ENCODE measurements at places on chromosomes 16 and 17.

DNA sequence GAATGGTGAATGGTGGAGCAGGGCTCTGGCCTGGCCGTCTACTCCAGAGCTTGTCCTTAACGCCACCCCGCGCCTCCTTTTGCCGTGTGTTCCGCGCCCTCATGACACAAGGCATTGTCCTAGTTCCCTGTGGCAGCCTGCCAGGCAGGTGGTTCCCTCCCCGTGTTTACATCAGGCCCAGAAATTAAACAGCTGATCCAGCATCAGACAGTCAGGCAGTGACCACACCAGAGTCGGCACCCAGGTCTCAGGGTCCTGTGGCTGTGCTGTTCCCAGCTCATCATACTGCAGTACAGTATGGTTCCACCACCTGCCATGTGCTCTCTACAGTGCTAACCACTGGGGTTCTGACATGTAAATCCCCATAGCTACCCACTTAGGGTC lies 119.7 kb downstream of the RAB11FIP4 start:
- DNase-seq: no peak

DNA sequence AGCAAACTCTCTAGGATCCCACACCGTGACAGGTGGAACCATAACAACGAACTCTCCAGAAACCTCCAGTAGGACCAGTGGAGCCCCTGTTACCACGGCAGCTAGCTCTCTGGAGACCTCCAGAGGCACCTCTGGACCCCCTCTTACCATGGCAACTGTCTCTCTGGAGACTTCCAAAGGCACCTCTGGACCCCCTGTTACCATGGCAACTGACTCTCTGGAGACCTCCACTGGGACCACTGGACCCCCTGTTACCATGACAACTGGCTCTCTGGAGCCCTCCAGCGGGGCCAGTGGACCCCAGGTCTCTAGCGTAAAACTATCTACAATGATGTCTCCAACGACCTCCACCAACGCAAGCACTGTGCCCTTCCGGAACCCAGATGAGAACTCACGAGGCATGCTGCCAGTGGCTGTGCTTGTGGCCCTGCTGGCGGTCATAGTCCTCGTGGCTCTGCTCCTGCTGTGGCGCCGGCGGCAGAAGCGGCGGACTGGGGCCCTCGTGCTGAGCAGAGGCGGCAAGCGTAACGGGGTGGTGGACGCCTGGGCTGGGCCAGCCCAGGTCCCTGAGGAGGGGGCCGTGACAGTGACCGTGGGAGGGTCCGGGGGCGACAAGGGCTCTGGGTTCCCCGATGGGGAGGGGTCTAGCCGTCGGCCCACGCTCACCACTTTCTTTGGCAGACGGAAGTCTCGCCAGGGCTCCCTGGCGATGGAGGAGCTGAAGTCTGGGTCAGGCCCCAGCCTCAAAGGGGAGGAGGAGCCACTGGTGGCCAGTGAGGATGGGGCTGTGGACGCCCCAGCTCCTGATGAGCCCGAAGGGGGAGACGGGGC lies 1.3 kb downstream of the SPN start:
- no peak for DNase-seq

- no peak for DNase-seq
Measured at GRCh38 chr16:78786635-78787034, 687.2 kb downstream of the WWOX start.

DNA sequence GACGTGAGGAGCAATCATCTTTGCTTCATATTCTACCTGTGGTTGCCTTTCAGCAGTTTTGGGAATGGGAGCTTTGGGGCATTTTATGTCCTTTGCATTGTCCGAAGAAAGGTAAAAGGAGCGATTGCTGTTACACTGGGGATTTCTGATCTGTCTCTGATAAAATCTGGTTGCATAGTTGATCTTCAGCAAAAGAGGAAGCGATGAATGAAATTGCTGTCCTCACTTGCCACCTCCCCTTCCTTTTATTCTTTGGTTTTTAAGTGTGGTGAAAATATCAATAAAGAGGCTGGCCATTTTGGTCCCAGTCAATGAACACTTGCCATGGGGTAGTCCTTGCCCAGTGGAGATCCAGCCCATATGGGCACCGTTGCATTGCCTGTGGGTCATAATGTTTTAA lies 236.8 kb downstream of the MSI2 start:
- no peak for DNase-seq

DNA sequence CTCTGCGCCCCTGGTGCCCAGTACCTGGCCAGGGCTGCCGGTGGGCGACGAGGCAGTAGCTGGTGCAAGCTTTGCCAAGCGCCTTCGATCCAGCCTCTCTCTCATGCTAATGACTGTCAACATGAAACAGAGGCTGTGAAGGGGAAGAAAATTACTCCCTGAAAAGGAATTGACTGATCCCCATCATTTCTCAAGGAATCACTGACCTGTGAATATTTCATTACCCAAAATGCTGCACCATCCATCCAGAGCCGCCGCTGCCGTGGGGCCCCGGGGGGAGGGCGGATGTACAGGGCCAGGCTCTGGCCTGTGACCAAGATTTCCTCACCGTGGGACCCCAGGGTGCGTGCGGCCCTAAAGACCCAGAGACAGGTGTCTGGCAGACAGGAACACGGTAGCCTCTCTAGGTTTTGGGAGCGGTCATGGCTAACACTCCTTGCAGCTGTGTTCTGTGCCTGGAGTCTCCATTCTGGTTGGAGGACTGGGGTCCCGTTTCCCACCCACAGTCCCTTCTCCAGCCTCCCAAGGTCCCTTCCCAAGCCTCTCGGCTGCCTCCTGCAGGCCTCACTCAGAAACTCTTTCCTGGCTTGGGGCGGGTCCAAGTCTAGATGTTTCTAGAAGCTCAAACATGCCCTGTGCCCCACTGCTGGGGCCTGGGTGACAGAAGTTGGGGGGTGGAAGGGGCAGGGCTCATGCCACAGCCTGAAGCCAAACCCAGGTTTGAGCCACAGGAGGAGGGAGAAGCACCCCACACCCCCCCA lies 73.3 kb downstream of the ENGASE start:
- DNase-seq: no peak

- DNase-seq: no peak
Measured at GRCh38 chr16:535446-536405, 8.2 kb downstream of the CAPN15 start.

DNA sequence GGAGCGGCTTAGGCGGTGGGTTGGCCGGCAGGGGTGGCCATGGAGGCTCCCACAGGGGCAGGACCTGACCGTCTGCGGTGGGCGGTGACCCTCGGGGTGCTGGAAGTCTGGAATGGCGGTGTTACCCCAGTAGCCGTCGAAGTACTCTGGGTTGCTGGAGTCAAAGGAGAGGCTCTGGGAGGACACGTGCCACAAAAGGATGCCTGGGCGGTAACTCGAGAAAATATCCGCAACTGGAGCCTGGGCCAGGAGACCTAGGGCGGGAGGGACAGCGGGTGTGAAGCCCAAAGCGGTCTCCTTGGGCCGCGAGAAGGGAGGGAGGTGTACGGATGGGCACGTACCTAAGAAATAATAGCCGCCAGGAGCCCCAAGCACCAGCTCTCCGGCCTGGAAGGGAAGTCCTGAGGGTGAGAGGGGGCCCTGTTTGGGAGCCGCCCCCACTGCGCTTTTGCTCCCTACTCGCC lies 4.6 kb downstream of the ITGA2B start:
- DNase-seq: no peak

- peak; percentile 59 for DNase-seq
Measured at GRCh38 chr17:2058586-2059546, 4.0 kb downstream of the HIC1 start.

DNA sequence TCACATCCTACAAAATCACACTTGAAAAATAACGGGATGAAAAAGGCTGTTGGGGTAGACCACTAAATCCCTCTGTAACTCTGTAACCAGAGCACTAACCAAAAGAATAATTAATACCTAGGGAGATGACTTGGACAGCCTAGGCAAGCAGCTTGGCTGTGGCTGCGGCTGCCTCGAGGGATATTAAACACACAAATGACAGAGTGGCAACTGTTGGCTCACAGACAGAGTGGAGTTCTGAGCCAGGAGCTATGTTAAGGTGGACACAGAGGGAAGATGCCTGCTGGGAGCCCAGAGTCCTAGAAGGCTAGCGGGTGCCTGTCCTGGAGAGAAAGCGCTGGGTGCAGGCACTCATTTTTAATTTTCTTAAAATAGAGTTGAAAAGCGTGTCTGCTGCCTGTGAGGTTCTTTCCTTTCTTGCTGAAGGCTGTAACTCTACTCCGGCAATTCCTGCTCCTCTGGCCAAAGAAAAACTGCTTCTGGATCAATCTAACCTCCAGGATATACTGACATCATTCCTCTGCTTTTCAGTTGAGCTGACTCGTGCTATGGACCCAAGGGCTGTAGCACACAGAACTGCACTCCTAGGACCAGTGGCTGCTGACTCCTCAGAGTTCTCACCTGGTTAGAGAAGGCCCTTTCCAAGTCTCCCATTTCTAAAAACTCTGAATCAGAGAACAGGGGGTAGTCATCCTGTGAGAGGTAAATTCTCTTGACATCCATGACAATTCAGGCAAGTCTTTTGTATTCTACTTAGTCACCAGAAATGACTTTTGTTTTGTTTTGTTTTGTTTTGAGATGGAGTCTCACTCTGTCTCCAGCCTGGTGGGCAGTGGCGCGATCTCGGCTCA lies 147.9 kb downstream of the STX8 start:
- DNase-seq: no peak

- no peak for DNase-seq
Measured at GRCh38 chr16:17396762-17397498, 73.8 kb downstream of the XYLT1 start.

GRCh38 chr17:13460261-13461000 lies 141.3 kb downstream of the HS3ST3A1 start:
- no peak for DNase-seq

DNA sequence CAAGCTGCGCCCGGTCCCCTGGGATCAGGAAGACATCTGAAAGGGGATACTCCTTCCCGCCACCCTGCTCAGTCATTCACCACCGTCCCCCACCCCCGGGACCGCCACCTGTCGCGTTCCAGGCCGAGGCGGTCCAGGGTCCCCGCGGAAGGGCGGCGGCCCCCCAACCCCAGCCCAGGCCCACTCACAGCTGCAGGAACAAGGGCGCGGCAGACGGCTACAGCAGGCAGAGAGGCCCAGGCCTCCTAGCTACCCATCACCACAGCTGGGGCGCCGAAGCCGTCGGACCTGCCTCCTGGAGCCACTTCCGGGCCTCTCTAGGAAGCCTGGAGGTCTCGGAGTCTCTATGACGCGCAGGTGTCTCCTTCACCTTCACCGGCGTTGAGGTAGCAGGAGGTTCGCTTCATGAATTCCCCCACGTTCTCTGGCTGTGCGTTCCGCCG lies at the start of gene SDR42E1:
TSS of gene SDR42E1 (minus strand) at position 272 of the 443 bp plus-strand sequence. CDS start 10,612 bp downstream, outside the sequence.
- peak; percentile 40 for DNase-seq

DNA sequence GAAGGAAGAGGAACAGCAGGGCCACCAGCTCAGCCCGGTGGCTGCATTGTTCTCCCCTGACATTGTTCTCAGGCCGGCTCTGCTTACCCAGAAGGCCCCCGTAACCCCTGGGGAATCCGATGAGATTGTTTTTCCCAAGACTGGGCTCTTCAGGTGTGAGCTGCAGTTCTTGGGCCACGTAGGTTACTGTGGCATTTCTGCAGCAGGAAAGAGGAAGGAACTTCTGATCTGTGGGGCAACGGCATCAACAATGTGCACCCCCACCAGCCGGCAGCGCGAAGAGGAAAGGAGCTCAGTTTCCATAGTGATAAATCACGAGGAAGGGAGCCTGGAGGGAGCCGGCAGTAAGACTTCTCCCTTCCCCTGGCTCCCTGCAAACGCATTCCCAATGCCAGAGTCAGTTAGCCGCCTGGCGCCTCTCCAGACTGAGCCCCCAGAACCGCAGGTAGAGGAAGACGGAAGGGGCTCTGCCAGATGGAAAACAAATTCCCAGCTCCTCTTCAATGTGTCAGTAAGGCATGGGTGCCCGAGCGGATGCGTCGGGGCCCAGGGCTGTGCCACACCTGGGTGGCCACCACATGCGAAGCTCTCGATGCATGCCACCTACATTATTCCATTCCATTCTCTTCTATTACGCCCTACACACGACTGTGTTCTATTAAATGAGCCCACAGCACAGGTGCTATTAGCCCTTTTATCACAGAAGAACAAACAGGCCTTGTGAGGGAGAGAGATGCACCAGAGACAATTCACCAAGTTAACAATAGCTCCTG lies 21.5 kb upstream of the PECAM1 start:
- no peak for DNase-seq

DNA sequence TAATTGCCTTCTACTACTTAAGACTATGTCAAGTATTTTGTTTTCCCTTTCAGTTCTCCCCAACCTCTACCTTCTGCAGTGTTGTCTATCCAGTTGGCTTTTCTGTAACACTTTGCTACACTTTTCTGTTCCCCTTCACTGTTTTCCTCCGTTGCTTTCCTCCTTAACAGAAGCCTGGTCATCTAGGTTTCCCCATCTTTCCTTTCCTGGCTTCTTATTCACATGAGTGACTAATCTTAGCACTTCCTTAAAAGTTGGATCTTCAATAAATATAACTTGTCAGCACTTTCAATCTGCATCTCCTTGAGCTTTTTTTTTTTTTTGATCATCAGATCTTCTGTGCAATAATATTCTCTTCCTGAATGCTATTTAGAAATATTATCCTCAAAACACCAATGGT lies 2.8 kb upstream of the SLFN11 start:
- DNase-seq: no peak

DNA sequence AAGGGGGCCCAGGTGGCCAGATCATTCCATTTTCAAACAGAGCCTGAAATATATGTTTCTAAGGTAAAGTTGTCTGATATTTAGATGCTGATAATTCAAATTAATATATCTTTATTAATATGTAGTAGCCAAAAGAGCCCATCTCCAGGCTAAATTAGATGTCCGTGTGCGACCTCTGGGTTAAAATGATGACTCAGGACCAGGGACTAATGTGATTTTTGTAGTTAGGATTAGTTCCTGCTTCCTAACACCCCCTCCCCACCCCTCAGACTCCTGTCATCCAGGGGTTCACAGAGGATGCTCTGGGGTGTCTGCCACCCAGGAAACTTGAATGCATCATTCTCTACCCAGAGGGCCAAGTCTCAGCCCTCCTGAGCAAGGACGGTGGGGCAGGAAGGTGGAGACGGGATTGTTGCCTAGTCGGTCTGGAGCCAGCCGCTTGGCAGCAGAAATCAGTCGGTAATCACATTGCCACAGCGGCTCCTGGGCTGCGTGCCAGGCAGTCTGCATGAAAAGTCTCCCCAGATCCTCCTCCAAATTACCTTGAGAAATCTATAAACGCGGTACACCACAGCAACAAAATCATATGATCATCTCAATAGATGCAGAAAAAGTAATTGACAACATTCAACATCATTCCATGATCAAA lies 29.8 kb downstream of the CNGB1 start:
- no peak for DNase-seq

DNA sequence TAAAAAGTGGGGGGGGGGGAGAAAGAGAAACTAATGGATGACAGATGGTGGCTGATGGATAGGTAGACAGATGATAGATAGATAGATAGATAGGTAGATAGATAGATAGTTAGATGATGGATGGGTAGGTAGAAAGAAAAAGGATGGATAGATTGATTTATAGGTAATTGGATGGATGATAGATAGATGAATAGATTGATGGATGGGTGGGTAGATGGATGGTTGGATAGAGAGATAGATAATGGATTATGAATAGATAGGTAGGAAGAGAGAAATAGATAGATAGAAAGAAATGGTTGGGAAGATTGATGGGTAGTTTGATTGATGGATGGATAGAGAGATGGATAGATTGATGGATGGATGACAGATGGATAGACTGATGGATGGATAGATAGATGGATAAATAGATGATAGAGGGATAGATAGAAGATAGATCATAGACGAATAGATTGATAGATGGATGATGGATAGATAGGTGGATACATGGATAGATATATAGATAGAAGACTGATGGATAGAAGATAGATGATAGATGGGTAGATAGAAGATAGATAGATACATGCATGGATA lies 337.1 kb downstream of the C16orf95 start:
- DNase-seq: no peak

Data from stimulated activated CD4-positive, alpha-beta T cell treated with anti-CD3 and anti-CD28 coated beads, TNF-alpha, amount 100 ng/mL, for 1 hour (primary cell).